ENCODE measurements at places on chromosomes 4 and X.

DNA sequence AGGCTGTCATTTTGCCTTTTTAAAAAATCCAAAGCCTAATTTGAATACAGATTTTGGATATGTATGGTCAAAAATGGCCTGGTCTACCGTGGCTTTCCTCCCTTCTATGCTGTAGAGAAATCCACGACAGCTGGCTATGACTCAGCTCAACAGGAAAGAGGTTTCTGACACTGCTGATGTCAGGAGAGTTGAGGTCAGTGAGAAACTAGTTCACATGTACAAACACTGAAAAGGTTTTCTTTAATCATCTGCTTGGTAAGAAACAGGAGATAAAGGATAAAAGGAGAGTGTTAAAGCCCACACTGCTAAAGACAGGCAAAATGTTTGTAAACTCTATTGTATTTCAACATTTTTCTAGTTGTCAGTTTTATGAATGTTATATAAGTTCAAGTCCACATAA lies 113.9 kb downstream of the NYX start:
- DNase-seq, result no peak

GRCh38 chr4:6689506-6689960 lies 4.1 kb upstream of the S100P start:
- DNase-seq, result no peak

- DNase-seq, result no peak
These were observed 63.7 kb downstream of the MAML3 start for GRCh38 chr4:140090215-140090731.

GRCh38 chrX:1384658-1385252 lies 7.2 kb downstream of the SLC25A6 start:
- DNase-seq, result no peak

DNA sequence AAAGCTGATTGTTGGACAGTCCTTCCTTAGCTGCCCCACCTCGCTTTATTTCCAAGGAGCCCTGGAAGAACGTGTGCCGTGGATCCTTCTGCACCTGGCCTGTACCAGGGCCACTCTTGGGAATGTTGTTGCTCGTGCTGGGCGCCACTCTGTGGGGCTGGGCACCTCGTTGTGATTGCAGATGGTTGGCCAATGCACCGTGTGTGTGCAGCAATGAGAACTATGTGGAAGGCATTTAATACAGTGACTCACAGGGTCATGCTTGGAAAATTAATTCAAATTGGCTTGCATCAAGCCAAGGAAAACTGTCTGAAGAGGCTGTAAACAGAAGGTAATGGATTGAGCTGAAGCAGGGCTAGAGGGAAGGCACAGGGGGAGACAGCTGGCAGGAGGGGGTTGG lies 37.0 kb upstream of the CD99L2 start:
- no peak for DNase-seq
